Dermis blood vessel endothelial cell (primary cell): ENCODE measurements at places on chromosomes 4 and X. TPM values are rescaled to one million over a fixed set of nuclear protein-coding genes. Genes with fewer than 3 reads are reported as not detected.

- DNase-seq = no peak
Observed at GRCh38 chr4:36677112-36677511, 395.7 kb downstream of the DTHD1 start.

- DNase-seq = peak; percentile 67
Observed at GRCh38 chrX:103362474-103362873, 6.2 kb downstream of the TCEAL9 start.

The S100G gene
- total RNA-seq = not detected in 2 replicates

DNA sequence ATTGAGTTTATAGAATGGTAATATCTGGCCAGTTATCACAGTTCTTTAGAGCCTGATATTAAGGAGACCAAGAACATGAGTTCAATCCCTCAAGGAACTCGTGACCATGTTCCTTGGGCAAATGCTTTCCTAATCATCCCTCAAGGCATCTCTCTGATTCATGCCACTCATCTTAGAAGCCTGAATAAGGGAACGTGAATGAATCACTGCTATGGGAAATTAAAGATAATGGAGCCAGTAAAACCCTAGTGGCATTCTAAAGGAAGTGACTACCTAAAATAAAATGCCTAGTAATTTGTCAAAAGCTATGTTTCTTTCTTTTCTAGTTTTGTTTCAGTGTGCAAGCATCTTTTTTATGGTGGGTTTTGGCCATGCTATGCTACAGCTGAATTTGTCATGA, 1161.3 kb downstream of the C4orf33 start:
- no peak for DNase-seq

DNA sequence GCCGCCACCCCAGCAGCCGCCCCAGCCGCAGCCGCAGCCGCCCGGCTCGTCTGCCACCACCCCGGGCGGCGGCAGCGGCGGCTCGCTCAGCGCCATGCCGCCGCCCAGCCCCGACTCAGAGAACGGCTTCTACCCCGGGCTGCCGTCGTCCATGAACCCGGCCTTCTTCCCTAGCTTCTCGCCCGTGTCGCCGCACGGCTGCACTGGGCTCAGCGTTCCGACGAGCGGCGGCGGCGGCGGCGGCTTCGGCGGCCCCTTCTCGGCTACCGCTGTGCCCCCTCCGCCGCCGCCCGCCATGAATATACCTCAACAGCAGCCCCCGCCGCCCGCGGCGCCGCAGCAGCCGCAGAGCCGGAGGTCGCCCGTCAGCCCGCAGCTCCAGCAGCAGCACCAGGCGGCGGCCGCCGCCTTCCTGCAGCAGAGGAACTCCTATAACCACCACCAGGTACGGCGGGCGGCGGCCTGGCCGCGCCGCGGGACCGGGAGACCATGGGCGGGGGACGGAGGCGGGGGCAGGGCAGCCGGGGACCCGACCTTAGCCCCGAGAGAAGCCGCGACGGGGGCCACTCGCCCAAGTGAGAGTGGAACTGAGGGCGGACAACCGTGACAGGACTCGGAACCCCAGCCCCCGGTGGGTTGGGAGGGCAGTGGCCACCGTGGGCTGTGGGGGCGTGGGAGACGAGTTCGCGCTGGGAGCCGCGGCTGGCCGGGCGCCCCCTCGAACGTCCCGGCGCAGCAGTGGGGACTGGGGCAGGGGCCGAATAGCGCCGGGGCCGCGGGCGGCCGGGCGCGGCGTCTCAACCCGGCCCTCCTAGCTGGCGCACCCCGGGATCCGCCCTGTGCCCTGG, 1.8 kb downstream of the CPEB2 start:
- DNase-seq = peak; percentile 50

GRCh38 chr4:3026540-3026939, 47.8 kb downstream of the HTT-AS start:
- DNase-seq = no peak

DNA sequence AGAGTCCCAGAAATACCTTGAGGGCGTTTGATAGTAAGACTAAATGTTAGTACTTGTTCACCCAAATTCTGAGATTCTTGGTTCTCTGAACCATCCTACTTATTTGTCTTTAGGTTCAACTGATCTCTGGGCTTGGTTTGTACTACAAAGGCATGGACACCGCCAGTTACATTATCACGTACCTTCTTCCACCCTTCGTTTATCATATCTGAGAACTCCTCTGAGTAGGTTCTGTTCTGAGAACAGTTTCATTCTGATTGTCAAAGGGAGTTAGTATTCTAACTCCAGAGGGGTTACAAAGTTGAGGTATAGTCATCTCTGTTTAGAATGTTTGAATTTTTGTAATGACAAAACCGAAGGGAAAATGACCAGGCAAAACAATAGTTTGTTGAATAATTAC, 19.3 kb downstream of the ZFX start:
- DNase-seq = no peak

DNA sequence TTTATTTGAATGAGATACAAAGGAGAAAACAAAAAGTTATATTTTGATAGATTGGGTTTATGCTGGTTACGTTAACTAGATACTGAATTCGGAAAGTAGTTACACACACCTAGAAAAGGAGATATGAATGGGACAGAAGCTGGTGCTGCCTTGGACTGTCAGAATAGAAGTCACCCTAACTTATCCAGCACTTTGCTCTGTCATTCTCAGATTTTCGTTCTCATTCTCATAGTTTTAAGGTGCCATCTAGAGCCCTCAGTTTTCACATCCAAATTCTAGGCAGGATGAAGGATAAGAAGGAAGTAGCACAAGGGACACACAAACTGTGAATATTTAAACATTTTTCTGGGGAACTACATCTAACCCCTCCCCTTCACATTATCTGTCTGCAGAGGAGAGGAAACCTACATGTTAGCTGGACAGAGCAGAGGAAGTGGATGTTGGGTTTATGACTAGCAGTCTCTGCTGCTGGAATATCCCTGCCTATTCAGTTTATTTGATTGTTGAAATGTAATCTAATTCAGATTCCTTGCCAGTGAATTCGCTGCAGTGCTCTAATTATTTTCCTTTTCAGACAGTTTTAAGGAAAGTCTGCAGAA, 521.9 kb downstream of the FAT4 start:
- no peak for DNase-seq

The RHOXF2 gene
- total RNA-seq = not detected in 2 replicates

DNA sequence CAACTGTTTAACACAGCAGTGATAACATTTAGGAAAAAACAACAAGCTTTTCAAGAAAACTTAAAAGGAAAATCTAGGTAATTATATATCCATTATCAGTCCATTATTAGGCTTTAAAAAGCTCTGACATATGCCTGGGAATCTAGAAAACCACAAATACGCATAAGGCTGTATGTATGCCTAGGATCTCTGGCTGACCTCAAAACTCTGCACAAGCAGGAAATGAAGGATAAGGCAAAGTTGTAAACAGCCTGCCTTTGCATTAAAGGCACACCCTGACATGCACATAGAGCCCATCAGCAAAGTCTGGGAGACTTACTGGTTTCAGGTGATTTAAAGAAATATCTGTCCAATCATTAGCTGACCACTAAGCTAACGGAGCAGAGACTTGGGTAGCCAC, 14.0 kb downstream of the TIMP1 start:
- DNase-seq = no peak

The USP17L19 gene
- not detected in 2 replicates for total RNA-seq

DNA sequence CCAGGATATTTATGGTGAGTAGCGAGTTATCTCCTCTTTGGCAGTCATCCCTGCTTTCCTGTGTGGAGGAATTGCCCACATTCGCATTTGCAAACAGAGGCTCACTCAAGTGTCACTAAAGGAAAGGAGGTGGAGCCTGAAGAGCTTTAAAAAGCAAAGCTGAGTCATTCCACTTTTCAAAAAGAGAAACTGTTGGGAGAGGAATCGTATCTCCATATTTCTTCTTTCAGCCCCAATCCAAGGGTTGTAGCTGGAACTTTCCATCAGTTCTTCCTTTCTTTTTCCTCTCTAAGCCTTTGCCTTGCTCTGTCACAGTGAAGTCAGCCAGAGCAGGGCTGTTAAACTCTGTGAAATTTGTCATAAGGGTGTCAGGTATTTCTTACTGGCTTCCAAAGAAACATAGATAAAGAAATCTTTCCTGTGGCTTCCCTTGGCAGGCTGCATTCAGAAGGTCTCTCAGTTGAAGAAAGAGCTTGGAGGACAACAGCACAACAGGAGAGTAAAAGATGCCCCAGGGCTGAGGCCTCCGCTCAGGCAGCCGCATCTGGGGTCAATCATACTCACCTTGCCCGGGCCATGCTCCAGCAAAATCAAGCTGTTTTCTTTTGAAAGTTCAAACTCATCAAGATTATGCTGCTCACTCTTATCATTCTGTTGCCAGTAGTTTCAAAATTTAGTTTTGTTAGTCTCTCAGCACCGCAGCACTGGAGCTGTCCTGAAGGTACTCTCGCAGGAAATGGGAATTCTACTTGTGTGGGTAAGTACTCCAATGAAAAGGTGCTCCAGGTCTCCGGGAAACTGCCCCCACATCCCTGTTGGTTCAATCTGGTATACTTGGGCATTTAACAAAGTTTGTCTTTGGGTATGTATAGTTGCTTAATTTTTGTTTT, at the start of gene EGF:
TSS of gene EGF (plus strand) at position 178 of the 890 bp plus-strand sequence. CDS start at position 631, 453 bp downstream.
- no peak for DNase-seq

- DNase-seq = no peak
Observed at GRCh38 chr4:4271912-4272311, 18.0 kb downstream of the LYAR start.

The LEF1 gene
- total RNA-seq = 0.68 and 0.84 TPM in 2 replicates

DNA sequence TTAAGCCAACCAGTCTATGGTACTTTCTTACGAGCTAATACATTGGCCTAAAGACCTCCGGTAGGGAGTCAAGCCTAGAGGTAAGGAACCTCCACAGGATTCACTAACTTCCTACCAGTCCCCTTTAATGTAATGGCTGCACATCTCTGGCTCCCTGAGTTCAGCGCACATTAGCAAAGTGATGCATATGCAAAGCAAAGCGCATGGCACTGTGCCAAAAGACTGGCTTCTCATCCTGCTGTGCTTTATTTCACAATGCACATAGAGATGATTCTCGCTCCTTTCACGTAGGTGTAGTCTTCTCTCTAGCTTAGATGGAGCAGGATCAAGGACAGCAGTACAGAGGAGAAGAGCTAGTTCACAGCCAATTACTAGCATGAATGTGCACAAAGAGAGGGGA, 14.6 kb upstream of the CLTRN start:
- DNase-seq = no peak

- DNase-seq = no peak
Observed at GRCh38 chr4:4766564-4766963, 92.9 kb upstream of the MSX1 start.

DNA sequence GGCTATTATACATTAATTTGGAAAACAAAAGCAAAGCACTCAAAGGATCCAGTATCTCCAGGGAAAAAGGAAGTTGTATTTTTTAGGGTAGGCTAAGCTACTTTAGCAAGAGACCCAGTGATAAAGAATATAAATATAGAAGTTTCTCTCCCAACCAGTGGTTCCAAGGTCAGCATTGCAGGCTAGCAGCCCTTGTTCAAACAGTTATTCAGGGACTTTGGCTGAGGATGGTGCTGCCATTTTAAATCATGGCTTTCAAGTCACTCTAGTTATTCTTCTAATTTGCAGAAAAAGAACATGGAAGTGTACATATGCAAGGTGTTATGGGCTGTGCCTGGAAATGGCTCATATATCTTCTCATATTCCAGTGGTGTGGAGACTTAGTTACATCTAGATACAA, 9.3 kb downstream of the SCOC start:
- no peak for DNase-seq

The TRIM60 gene
- total RNA-seq = not detected in 2 replicates

DNA sequence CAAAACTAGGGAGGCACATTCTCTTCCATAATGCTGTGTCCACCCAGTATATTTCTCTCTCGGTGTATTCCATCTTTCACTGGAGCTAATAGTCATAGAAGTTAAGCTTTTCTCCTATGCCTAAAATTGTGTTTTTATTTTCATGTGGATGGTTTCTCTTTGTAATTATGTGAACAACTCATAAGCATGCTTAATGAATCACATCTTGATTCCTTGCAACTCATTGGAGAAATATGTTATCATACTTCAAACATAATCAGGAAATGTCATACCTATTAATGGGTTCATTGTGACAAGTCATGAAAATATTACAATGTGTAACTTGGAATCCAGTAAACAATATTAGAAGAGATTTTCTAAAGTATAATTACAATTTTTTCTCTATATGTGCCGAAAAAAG, 186.3 kb downstream of the SLC7A11 start:
- peak; percentile 44 for DNase-seq

The FREM3 gene
- total RNA-seq = 0.42 and 0.51 TPM in 2 replicates

The RPS6KA6 gene
- 1.4 TPM in 2 replicates for total RNA-seq

The PPM1K gene
- 7.9 and 8.0 TPM in 2 replicates for total RNA-seq

The ARSJ gene
- 26.2 and 26.8 TPM in 2 replicates for total RNA-seq

GRCh38 chr4:140806163-140806562, 50.0 kb upstream of the TBC1D9 start:
- no peak for DNase-seq

DNA sequence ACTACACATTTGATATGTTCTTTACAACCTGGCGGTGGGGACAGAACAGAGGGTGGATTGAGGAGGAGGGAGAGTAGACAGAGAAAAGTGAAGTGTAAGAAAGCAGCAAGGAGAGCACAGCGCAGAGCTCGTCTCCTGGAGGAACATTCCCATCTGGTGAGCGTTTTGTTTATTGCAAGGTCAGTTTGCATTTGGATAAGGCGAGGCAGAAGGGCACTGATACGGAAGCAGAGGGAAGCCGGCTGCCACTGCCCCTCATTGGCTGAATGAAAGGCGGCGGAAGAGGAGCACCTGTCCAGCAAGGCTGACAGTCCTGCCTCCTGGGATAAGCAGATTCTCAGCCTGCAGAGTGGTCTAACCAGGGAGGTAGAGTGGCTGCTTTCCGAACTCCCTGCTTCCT, 83.2 kb downstream of the GPR143 start:
- peak; percentile 16 for DNase-seq

DNA sequence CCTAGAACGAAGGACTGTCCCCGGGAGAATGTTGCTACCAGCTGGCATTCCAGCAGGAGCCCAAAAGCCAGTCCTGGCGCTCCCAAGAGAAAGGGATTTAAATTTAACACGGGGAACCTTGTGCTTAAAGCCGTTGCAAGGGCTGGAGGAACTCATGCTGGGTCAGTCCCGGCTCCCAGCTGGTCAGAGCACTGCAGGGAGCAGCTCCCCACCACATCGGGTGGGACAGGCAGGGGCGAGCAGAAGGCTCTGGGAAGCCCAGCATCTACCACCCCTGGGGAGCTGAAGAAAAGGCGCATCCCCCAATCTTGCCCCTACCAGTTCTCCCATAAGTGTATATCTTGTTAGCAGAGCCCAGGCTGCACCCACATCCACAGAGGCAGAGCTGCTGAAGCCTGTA, 15.7 kb downstream of the CFAP99 start:
- no peak for DNase-seq

DNA sequence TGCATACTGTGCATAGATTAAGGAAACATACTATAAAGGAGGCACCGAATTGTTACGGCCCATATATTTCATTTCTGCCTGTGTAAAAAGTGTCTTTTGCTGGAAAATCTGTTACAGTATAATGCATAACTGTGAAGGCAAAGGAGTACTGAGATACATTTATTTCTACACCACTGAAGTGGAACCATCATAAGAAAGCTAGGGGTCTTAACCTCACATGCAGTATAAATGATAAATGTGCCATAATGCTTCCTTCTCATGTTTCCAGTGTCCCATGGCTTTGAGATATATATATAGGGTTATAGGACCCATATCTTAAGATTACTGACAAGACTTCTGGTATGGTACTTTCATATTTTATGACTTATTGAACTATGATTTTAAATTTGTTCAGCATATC, 713.8 kb upstream of the PABPC4L start:
- DNase-seq = no peak

- no peak for DNase-seq
Observed at GRCh38 chr4:967113-968104, 6.0 kb downstream of the DGKQ start.

The PABPC1L2B gene
- total RNA-seq = not detected in 2 replicates

GRCh38 chr4:124970011-124970410, 257.5 kb upstream of the ANKRD50 start:
- no peak for DNase-seq

GRCh38 chr4:6937754-6938153, 28.1 kb downstream of the TBC1D14 start:
- no peak for DNase-seq
